ENCODE measurements at places on chromosomes 2 and 18.

DNA sequence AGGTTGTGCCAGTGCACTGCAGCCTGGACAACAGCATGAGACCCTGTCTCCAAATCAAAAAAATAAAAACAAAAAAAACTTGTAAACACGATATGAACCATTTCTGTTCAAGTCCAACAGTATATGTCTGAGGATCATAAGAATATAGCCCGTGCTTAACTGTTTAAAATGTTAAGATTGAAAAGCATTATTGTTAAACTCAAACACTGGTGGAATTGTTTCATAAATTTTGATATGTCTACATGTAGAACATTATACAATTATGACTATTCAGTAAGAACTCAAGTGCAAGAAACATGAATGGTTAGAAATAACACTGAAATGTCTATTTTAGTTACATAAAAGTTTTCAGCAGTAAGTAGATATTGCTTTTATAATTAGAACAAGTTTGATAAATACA is 29.7 kb downstream of the PPIG start:
- no peak for DNase-seq

- no peak for DNase-seq
Observed at GRCh38 chr2:66489436-66489835, 54.5 kb downstream of the MEIS1 start.

- no peak for DNase-seq
Observed at GRCh38 chr18:80147037-80147417, 38.0 kb downstream of the ADNP2 start.

- no peak for DNase-seq
Observed at GRCh38 chr2:132441051-132441450, 24.4 kb downstream of the GPR39 start.

- DNase-seq, result peak; percentile 17
Observed at GRCh38 chr2:19035238-19035637, 323.2 kb downstream of the OSR1 start.

- DNase-seq, result no peak
Observed at GRCh38 chr2:187055463-187055862, 206.5 kb upstream of the ZSWIM2 start.

DNA sequence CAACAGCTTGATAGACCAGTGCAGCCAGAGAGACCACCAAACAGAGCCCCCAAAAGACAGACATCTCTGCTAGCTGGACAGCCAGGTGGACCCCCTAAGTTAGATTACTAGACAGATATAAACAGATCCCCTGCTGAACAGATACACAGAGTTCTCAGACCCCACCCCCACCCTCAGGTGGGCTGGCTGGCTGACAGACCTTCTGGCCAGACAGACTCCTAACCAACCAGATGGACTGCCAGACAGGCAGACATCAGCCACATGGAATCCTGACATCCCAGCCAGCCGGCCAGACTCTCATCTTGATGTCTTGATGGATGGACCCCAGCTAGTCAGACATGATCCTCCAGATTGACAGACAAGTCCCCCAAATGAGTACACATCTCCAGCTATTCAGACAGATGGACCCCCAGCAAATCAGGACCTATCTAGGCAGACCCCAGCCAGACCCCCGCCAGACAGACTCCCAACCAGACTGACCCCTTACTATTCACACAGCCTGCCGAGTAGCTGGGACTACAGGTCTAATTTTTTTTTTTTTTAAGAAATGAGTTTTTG is 18.0 kb downstream of the PTPN18 start:
- no peak for DNase-seq

All from heart right ventricle (tissue), 16 donors.